ENCODE measurements at places on chromosomes 1 and 21.

DNA sequence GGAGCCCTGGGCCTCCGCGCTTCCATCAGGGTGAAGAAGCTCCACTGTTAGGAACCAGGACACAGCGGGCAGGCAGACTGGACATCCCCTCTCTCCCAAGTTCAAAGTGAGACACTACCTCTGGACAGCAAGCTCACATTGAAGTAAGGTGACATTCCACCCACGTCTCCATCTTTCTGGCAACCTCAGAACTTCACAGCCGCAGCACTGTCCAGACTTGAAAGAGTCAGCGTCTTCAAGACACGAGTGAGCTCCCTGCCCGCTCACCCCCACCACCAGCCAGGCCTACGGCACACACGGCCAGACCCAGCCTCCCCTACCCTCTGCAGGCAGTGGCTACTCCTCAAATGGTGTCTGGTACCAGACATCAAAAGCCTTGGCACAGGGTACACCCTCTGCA lies 11.1 kb downstream of the WDR4 start:
- no peak for DNase-seq

DNA sequence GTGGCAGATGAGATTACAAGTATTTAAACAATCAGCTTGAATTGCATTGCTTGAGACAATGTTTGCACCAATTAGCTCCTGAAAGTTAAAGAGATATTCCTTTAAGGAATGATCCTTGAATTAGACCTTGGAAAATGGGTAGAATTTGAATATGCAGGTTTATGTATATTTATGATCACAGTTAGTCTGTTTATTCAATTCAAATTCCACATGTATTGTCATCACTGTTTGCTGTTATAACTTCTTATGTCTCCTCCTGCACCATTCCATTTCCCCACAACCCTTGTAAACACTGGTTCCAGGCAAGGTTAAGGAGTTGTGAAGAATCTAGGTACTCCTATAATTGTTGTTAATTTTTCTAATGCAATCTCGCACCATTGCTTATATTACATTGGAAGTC lies 518.2 kb upstream of the PBX1 start:
- no peak for DNase-seq

DNA sequence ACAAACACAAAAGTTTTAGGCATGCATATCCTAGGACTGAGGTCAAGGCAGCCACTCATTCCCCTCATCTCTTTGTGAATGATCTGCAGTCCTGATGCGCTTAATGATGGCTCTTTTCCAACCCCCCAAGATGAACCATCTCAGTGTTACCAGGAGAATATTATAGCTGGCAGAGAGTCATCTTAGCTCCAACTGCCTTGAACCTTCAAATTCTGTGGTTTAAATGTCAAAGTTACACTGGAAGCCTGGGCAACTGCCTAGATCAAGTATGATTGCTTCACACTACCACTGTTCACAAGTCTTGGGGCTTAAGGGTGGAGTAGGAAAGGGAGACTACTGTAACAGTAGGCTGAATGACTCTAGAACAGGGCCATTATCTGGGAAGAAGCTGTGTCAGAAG lies 8.0 kb upstream of the MYBPHL start:
- no peak for DNase-seq

DNA sequence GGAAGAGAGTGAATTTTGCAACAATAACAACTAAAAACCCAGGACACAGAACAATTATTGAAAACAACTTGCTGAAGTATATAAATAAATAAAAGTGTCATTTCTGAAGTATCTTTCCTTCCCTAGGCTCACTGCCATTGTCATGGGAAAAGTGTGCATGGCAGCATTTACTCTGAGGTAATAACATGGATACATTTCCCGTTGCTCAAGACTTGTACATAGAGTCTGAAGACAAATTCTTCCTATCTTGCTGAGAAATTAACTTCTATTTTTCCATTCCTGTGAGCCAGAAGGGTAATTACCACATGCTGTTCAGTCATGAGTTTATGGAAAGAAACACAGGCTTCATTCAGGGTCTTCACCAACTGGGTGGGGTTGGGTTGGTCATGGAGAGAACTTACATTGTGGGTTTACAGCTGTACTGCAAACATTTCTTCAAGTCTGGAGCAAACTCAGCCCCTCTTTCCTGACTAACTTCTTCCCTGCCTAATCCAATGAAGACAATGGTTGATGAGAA lies 32.2 kb downstream of the ST6GALNAC3 start:
- DNase-seq, result no peak

DNA sequence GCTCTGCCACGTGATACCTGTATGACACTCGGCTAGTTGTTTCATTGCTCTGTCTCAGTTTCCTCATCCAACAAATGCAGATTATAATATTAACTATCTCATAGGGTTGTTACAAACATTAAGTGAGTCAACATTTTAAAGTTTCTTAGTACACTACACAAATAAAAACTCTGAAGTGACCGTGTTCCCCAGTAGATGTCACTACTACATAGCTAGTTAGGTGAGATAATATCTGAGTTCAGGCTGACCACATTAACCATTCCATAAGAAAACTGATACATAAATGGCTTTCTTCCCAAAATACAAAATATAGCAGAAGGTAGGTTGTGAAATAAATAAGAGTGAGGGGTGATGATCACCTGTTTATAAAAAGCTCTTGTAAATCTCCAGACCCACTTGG lies 214.1 kb downstream of the NUF2 start:
- DNase-seq, result peak; percentile 11

DNA sequence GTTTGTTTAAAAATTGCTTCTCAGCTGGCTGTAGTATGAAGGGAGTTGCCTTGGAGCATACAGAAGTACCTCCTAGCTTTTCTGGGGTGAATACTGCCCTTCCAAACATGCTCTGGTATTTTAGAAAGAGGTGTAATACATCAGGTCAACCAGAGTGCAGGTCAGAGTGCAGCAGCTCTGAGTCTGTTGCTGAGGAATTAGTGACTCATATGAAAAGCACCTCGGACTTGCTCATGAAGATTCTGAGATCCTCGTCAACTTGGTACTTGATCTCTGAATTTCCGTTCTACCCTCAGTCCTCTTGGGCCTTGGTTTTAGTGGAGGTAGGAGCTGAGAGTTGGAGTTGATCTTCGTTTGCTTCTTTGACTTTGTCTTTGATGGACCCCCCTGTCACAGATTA lies 67.3 kb downstream of the NOS1AP start:
- peak; percentile 20 for DNase-seq
